ENCODE measurements at places on chromosomes 3 and 15. TPM values are rescaled to one million over a fixed set of nuclear protein-coding genes. Genes with fewer than 3 reads are reported as not detected.

- DNase-seq, result no peak
Measured at GRCh38 chr3:64056606-64057180, 33.4 kb upstream of the PSMD6 start.

GRCh38 chr3:52801839-52802238 is 7.2 kb downstream of the ITIH3 start:
- DNase-seq, result no peak

The PLA1A gene
- not detected for polyA plus RNA-seq

GRCh38 chr3:123329636-123330340 is 119.1 kb downstream of the ADCY5 start:
- DNase-seq, result no peak

DNA sequence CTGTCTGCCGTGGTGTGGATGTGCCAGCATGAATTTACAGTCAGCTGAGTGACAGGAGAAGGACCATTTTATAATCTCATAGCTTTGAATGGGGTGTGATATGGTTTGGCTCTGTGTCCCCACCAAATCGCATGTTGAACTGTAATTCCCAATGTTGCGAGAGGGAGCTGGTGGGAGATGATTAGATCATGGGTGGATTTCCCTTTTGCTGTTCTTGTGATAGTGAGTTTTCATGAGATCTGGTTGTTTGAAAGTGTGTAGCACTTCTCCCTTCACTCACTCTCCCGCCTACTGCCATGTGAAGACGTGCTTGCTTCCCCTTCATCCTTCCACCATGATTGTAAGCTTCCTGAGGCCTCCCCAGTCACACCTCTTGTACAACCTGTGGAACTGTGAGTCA is 111.9 kb upstream of the CHD2 start:
- DNase-seq, result no peak

DNA sequence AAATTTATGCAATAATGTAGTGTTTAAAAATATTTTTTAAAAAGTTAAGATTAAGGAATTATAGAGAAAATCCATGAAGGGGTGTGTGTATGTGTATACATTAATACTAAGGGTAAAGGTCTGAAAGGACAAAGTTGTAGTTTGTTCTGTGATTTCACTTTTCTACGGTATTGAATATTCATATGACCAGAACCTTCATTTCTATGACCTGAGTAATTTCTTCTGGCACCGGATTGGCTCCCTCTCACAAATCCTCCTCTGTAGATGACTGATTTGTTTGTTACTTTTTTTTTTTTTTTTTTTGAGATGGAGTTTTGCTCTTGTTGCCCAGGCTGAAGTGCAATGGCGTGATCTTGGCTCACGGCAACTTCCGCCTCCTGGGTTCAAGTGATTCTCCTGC is 20.9 kb downstream of the GMPS start:
- no peak for DNase-seq

The NR2E3 gene
- polyA plus RNA-seq, result 6.0 TPM

The FES gene
- polyA plus RNA-seq, result 10.0 TPM

GRCh38 chr3:167709690-167710089 is 25.0 kb downstream of the PDCD10 start:
- DNase-seq, result no peak

The FBXL2 gene
- polyA plus RNA-seq, result 5.5 TPM

The WDR93 gene
- polyA plus RNA-seq, result 0.07 TPM

- DNase-seq, result no peak
Measured at GRCh38 chr15:70063980-70064379, 33.7 kb downstream of the TLE3 start.

DNA sequence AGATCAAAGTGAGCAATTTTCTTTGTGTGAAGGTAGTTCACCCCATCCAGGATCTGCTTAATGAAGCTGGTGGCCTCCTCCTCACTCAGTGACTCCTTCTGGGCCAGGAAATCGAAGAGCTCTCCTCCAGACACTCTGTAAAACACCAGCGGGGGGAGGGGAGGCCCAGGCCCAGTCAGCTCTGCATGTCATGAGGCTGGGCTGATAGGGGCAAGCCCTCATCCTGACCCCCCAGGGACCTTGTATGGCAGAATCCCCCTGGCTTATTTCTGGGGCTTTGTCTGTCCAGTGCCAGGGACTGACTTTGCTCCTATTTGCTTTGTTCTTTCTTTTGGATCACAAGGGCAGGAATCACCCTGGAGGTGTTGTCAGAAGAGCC is 74.9 kb downstream of the DAPK2 start:
- DNase-seq, result no peak

The ZDHHC23 gene
- polyA plus RNA-seq, result 0.86 TPM

The ROBO2 gene
- polyA plus RNA-seq, result 7.1 TPM

DNA sequence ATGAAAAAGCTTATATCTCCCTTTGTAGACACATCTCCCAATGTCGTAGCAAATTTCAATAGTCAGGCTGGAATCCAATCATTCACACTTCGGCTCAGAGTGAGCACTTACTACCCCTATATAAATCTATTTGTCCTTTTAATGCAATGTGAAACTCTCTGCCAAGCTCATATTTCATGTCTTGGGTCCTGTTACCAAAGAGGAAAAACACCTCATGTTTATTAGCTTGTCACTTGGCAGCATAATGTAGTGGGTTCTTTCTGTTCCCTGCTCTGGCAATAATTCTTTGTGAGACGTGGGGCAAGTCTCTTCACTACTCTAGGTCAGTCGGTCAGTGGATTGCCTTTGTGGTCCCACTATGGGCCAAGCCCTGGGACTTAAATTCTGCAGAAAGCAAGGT is 107.1 kb downstream of the SRGAP3 start:
- DNase-seq, result no peak

The SCN11A gene
- polyA plus RNA-seq, result 1.5 TPM

DNA sequence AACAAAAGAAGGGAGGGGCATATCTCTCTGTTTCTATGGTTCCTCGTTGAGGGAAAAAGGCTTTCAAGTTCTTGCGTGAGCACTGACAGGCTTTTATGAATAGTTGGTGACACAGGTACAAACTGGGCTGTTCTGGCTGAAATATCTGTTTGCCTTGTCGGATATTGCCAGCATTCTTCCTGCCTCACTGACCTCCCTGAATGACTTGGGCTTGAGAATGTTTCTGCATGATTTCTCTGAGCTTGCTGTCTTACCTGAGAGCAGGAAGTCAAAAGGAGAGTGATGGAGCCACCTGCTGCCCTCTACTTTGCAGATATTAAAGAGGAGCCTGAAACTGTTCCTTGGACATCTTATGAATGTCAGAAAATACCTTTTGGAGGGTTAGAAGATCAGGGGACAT is 4.8 kb downstream of the GCNT3 start:
- DNase-seq, result no peak

GRCh38 chr15:42996871-42997270 is 76.3 kb upstream of the TTBK2 start:
- no peak for DNase-seq

The FANCI gene
- polyA plus RNA-seq, result 15.0 TPM

The PLA2G4E gene
- 1.1 TPM for polyA plus RNA-seq

DNA sequence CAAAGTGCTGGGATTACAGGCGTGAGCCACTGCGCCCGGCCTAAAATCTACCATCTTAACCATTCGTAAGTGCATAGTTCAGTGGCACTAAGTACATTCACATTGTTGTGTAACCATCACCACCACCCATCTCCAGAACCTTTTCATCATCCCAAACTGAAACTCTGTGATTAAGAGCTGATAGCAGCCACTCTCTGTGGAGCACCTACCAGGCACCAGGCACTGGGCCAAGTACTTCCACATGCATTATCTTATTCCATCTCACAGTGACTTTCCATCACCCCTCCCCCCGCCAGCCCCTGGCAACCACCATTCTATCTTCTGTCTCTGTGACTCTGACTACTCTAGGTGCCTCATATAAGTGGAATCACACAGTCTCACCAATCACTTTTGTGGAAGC is 2.3 kb upstream of the INSYN1 start:
- no peak for DNase-seq

The CCR2 gene
- polyA plus RNA-seq, result 1.0 TPM

GRCh38 chr3:194277786-194278130 is 73.4 kb downstream of the CPN2 start:
- DNase-seq, result peak; percentile 93

DNA sequence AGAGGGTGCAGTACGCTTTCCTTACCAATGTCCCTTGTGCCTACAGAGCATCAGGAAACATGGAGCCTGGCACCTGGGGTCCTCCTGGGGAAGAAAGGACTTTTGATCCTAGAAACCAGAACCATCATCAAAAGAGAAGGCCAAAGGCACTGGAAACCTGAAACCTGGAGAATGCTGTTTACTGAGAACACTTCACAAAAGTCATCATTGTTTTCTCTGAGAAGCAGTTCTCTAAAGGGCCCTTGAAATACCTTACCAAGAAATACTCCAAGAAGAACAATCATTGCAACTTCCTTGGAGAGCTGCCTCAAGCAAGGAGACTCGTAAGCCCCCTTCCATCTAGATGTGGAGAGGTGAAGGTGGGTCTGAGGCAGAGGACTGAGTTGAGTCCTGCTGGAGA is 66.0 kb downstream of the TLE3 start:
- no peak for DNase-seq

GRCh38 chr15:76448755-76449154 is 112.2 kb downstream of the ISL2 start:
- no peak for DNase-seq

- DNase-seq, result no peak
Measured at GRCh38 chr3:55205990-55206389, 278.1 kb upstream of the LRTM1 start.

DNA sequence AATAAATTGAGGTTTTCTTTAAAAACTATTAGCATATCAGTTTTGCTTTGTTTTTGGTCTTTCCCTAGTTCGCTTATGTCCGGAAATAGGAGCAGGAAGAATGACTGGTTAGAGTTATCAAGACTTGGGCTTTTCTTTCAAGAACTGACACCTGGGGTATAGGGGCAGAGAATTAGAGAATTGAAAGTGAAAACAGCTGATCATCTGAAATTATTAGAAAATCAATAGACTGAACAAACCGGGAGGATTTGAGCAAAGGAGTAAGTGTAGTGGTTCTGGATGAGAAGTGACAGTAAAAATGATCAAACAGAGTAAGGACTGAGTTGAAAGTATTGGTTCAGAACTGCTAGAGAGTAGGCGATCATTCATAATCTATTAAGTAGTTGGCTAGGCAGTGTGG is 6.0 kb downstream of the MINDY2 start:
- no peak for DNase-seq

- DNase-seq, result no peak
Measured at GRCh38 chr3:193116871-193117270, 124.2 kb upstream of the PLAAT1 start.

- no peak for DNase-seq
Measured at GRCh38 chr3:65953881-65954733, 84.6 kb downstream of the MAGI1 start.

DNA sequence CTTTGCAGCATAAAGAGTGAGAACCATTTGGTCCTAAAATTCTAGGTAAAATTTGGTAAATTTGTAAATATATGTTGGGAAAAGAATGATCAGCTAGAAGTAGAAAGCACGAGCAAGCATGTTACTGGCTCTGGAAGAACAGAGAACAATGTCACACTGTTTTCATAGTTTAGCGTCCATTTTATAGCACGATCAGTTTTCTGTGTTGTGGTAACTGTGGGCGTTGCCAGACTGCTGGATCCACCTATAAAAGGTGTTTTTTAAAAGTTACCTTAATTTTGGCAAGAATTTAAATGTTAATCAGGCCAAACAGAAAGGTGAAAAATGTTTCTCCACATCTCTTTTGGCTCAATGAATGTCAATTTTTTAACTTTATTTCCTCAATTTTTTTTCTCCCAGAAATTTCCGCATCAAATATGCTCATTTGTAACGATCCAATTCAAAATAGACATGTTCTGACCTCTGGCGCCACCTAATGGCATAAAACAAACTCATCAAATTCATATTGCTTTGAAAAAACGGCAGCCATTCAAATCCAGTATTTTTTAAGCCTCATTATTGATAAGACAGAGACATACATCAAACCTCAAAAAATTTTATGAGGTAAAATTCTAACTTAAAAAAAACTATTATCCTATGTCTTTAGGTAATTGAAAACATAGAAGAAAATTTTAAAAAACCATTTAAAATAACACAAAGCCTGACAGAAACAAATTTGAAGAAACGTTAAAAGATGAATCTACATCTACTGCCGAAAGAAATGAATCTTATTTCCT is 5.5 kb upstream of the GP5 start:
- peak; percentile 58 for DNase-seq

DNA sequence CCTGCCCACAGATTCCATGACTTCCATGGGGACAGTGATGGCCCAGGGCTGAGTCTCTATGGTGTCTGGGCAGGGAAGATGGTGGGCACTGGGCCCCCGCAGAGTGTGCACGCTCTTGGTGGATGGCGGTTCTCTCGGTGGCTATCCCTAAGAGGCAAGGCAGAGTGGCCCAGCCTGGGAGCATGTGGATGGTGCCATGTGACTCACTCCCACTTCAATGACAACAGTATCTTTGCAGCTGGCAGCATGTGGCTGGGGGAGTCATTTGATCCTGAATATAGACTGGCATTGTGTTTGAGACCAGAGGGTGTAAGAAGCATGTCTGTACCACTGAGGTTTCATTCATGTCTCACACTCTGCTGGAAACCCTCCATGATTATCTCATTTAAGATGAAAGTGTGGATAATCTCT is 101.2 kb downstream of the CORO2B start:
- no peak for DNase-seq

DNA sequence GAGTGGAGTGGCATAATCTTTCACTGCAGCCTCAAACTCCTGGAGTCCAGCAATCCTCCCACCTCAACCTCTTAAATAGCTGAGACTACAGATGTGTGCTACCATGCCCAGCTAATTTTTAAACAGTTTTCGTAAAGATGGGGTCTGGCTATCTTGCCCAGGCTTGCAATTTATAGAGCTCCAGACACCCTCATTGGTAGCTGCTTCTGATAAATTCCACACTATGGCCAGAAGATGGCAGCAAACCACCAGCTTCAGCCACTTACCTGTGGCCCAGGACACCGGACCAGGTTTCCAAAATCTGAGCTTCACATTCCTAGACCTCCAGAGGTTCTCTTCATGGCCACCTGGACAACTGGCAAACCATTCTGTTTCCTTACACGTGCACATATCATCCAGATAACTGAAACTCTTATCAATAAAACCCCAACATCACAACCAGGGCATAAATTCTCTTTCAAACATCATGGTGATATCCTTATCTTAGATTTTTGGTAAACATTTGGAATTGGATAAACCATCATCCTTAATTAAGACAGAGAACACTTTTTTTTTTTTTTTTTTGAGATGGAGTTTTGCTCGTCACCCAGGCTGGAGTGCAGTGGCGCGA is 28.9 kb downstream of the FBXW12 start:
- DNase-seq, result peak; percentile 50

The KNL1 gene
- 9.6 TPM for polyA plus RNA-seq

DNA sequence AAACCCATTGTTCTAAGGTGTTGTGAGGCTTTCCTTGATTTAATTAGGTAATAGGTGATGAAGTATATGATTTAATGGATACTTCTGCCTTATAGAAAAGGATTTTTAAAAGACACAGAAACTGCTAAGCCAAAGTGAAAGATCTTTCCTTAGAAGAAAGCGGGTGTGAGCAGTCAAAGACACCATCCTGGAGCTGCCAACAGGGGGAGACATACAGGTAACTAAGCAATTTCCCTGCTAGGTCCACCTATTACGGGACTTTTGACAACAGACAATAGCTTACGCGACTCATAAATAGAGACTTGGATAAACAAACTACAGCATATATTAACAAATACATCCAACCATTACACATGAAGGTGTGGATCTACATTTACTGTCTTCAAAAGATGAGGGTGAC is 669.5 kb downstream of the SQOR start:
- DNase-seq, result no peak

The DUOXA2 gene
- not detected for polyA plus RNA-seq

The PLXNB1 gene
- 11.4 TPM for polyA plus RNA-seq

The TMCC1 gene
- polyA plus RNA-seq, result 35.1 TPM
